ENCODE measurements at places on chromosomes 3 and 15.
A peak's percentile ranks its signal among the peaks of the same experiment; 100 is the strongest.

GRCh38 chr3:186241910-186242821 is 119.9 kb downstream of the DGKG start:
- DNase-seq = peak; percentile 37

- peak; percentile 36 for DNase-seq
Measured at GRCh38 chr15:40087991-40088928, 20.4 kb downstream of the BMF start.

GRCh38 chr3:36707623-36708409 is 56.5 kb downstream of the DCLK3 start:
- peak; percentile 23 for DNase-seq

DNA sequence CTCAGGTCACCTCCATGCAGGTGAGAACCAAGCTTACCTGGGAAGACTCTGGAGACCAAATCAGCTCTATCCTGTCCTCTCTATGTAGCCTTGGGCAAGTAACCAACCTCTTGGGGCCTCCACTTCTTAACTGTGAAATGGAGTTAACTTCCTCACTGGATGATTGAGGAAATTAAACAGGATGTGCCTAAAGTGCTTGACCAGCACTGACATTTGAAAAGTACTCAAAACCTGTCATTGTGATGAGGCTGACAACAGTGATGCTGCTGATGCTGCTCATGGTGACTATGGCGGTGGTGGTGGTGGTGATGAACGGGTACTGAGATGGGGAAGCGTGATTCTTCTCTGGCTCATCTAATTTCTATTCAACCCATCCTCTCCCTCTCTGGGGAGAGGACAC is 22.3 kb downstream of the VIPR1 start:
- no peak for DNase-seq

DNA sequence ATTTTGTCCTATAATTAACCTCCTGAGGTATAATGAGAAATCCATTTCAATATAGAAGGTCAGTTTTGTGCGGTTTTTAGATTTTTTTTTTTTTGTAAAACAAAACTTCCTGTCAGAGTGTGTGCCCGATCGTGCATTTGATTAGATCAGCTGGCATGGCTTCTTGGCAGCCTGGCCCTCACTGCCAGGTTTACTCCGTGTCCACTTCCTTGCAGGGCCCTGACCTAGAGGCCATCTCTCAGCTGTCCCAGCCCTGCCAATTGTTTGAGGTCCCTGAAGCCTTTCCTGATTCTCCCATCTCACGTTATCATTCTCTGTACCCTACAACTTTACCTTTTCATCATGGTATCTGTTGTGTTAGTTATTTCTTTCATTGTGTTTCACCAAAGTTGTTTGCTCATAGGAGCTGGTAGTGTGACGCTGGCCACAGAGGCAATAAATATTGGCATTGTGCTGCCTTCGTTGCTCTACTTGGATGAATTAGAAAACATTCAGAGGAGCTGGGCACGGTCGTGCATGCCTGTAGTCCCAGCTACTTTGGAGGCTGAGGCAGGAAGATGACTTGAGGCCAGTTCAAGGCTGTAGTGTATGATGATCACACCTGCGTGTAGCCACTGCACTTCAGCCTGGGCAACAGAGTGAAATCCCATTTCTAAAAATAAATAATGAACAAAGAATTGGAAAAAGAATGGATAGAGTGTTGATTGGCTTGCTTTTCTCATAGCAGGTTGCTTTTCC is 202.0 kb downstream of the GHSR start:
- no peak for DNase-seq

DNA sequence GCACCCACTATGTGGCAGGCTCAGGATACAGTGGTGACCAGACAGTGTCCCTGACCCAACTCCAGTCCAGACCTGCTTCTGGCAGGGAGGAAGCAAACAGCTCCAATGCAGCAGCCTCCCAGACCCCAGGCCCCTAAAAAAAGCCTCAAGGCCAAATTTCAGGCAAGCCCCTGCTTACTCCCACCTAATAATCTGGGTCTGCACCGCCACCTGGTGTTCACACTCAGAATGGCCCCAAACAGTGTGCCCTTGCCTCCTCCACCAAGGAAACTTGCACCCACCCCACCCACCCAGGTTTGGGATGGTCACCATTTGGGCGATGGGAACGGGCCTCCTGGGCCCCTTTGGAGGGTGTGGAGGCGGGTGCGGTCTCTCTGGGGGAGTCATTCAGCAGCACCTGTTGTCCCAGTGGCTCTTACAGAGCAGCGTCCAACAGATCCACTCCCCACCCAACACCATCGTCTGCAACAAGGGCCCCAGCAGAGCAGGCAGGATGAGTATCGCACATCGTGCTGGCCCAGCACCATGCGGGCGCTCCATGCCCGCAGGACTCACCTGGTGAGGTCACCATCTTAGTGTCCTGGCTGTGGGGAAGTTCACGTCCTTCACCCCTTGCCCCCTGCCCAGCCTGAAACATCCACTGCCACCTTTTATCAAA is 17.3 kb downstream of the C3orf18 start:
- DNase-seq = no peak

DNA sequence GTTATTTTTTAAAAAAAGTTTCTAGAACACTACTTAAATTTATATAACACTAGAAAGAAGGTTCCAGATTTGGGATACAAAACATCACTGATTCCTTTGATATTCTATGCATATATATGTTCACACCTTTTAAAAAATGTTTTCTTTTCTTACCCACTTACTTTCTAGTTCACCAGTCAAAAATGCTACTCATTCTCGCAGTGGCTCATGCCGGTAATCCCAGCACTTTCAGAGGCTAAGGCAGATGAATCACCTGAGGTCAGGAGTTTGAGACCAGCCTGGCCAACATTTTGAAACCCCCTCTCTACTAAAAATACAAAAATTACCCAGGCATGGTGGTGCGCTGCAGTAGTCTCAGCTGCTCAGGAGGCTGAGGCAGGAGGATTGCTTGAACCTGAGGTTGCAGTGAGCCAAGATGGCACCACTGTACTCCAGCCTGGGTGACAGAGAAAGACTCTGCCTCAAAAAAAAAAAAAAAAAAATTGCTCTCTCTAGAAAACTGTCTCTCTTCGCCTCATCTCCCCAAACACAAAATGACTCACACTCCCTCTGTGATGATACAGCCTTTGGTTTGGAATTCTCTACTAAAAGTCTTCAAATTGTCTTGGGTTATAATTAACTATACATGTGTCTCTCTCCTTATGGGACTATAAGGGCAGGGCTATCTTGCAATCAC is 52.6 kb upstream of the TGFBR2 start:
- DNase-seq = no peak

GRCh38 chr3:67001086-67001861 is 3.2 kb downstream of the KBTBD8 start:
- DNase-seq = no peak

GRCh38 chr3:121956363-121956762 is 62.2 kb downstream of the SLC15A2 start:
- DNase-seq = no peak

- peak; percentile 10 for DNase-seq
Measured at GRCh38 chr15:52716536-52716935, 37.3 kb upstream of the ATOSA start.

DNA sequence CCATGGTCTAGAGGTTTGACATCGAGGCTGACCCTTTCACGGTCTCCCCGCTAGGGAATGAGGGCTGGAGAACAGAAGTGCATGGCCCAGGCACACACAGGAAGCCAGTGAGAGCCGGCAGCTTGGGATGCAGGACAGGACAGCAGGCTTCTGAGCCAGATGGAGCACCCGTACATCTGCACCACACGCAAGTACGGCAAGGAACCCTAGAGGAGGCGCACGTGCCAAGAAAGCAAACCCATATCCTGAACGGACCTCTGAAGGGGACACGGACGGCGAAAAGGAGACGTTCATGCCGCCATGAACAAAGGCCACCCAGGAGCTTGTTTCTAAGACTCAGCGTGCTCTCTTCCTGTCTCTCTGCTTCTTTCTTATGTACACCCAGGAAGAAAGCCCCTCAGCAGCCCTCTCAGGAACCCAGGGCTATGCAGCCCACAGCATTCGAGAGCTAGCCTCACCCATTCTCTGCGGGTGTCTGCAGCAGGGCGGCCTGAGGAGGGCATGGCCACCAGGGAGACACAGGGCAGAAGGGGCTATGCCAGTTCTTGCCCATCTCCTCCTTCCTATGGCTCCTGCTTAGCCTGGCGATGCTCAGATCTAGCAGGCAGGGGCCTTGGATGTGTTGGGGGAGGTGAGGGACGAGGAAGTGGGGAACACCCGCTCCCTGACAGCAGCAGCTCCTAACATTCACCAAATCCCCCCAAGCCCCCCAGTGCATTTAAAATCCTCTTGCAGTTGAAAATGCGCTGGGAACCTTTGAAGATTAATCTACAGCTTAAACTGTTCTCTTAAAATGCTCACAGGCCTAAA is 81.3 kb downstream of the PCSK6 start:
- no peak for DNase-seq

DNA sequence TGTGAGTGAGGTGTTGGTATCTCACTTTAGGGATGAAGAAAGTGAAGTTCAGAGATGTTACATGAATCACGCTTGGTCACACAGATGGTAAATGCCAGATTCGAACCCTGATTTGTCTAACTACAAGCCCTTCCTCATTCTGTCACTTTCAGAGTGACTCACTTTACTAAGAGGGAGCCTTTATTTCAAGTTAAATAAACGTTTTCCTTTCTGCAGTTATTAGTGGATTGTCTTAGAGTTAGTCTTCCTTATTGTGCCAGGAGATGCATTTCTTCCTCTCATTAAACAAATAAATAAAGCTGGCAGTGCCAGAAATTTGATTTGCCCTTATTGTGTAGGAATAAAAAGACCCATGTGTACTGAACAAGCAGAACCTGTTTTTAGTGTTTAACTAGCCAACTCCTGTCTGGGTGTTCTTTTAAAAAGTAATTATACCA is 162.5 kb downstream of the AKAP13 start:
- peak; percentile 31 for DNase-seq
